KBM-7 (cell line): ENCODE measurements at places on chromosomes 12 and 14.

DNA sequence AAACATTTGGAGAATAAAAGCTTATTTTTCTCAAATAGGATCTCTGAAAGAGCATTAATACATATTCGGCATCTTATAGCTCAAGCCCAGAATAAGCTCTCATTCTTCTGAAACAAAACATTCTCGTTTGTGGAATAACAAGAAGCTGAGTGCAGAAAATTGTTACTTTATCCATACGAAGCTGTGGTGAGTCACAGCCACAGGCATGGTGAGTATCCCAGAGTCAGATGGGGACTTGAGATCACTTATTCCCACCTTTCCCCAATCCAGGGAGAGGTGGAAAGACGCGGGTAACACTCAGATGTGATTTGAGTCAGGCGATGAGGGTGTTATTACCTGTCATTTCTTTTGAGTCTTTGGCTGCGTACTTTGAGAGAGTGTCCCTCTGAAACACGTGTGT is 214.6 kb upstream of the TMEM132C start:
- DNase-seq = no peak

- peak; percentile 38 for DNase-seq
These were observed 62.0 kb downstream of the DYRK2 start for GRCh38 chr12:67710582-67710981.

GRCh38 chr14:54686871-54687749 is 120.2 kb downstream of the SAMD4A start:
- DNase-seq = no peak

GRCh38 chr12:69338120-69338859 is 9.9 kb upstream of the LYZ start:
- no peak for DNase-seq

GRCh38 chr12:103318566-103318965 is 177.2 kb downstream of the C12orf42 start:
- no peak for DNase-seq

DNA sequence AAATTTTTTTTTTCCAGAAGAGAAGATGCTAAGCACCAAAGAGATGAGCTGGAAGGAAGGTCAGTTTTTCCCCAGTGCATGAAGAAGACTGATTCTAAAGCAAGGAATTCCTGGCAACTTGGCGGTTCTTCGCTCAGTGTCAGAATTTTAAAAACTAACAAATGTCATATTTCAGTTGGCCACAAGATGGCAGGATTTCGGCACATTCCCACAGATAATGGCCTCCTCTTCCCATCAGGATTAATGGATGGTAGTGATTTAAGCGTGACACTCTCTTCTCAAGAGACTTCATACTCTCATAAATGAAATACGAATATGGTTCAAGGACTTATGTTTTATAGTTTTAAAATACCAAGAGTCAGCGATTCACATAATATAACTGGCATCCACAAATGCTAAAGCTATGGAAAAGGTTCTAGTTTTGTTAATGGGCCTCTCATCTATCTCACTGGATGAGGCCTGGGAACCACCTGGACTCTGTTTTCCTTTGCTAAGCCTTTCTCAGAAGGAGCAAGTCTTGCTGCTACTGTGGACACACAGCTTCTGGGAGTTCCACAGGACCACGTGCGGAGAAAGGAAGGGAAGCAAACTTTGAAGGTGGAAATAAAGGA is 46.1 kb upstream of the PTPRO start:
- peak; percentile 53 for DNase-seq

DNA sequence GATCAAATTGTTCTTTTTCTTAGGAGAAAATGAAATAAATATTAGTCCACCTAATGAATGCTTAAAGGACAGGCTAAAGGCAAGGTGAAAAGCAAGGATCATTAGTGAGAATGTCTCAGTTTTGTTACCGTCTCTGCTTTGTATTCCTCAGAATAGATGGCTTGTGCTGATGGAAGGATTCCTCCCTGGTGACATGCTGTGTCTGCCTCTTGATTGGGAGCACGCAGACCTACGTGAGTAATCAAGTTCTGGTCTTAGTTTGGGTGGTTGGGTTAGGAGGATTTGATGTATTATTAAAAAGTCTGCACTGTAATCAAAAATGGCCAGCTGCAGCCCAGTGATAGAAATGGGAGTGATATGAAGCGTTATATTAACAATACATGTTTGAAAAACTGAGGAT is 78.8 kb upstream of the RTL1 start:
- DNase-seq = no peak

- DNase-seq = no peak
These were observed 142.6 kb downstream of the PPM1H start for GRCh38 chr12:62792236-62792870.

GRCh38 chr14:48665077-48665784 is 920.9 kb downstream of the RPS29 start:
- DNase-seq = no peak

GRCh38 chr12:131261906-131262305 is 308.2 kb downstream of the ADGRD1 start:
- no peak for DNase-seq

GRCh38 chr14:22778084-22778483 is 11.6 kb downstream of the OXA1L start:
- no peak for DNase-seq

GRCh38 chr12:62859321-62859737 is 75.6 kb downstream of the PPM1H start:
- no peak for DNase-seq

DNA sequence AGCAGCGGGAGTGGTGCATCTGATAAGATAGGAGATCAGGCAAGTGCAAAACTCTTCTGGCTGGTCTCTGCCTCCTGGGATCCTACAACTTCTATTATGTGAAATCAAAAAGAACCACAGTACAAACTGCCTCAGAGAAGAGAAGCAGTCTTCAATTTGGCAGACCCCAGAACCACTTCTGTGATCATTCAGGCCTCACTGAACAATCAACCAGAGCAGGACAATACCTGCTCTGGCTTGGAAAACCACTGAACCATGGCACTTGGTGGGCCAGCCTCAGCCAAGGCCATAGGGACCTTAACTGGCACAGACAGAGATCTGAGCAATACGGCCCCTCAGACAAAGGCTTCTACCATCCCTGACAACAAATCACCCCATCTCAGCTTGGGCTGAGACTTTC is 103.0 kb downstream of the NDUFA12 start:
- DNase-seq = no peak

GRCh38 chr12:26255893-26256645 is 60.7 kb downstream of the SSPN start:
- no peak for DNase-seq

DNA sequence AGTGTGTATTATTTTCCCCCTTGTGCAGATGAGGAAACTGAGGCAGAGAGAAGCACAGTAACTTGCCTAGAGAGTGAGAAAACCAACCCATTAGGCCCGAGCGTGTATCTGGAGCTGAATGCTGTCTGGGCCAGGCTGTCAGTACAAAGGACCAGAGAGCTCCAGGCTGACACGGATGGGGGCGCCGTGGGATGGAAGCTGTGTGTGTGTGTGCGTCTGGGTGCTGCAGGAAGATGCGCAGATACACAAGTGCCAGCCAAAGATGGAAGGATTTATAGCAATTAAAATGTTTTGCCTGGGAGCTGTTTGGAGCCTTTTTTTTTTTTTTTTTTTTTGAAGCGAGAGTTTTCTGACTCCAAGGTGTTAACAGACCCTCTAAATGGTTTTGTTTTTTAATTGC is 53.7 kb upstream of the GPATCH2L start:
- DNase-seq = no peak

GRCh38 chr14:65946494-65946893 is 534.0 kb downstream of the FUT8 start:
- no peak for DNase-seq

GRCh38 chr14:99150236-99150635 is 121.8 kb downstream of the BCL11B start:
- DNase-seq = no peak

- no peak for DNase-seq
These were observed 22.2 kb upstream of the GPRC5D start for GRCh38 chr12:12974211-12974610.

DNA sequence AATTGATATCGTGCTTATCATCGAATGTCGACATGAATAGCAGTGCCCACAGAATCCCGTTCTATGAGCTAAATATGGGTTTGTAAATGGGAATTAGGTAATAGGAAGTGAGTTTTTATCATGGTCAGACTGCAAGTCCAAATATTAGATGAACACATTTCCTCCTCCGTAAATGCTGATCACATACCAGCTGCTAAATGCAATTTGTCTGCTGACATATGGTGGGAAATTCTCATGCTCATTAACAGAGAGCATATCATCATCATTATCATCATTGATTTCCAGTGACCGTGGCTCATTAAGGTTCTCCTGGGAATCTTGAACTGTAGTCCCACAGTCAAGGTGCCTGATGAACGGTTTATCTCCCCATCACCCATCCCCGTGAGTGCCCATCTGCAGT is 998.8 kb upstream of the TMEM132C start:
- DNase-seq = no peak

GRCh38 chr12:58247633-58248032 is 306.3 kb downstream of the ATP23 start:
- DNase-seq = peak; percentile 3

DNA sequence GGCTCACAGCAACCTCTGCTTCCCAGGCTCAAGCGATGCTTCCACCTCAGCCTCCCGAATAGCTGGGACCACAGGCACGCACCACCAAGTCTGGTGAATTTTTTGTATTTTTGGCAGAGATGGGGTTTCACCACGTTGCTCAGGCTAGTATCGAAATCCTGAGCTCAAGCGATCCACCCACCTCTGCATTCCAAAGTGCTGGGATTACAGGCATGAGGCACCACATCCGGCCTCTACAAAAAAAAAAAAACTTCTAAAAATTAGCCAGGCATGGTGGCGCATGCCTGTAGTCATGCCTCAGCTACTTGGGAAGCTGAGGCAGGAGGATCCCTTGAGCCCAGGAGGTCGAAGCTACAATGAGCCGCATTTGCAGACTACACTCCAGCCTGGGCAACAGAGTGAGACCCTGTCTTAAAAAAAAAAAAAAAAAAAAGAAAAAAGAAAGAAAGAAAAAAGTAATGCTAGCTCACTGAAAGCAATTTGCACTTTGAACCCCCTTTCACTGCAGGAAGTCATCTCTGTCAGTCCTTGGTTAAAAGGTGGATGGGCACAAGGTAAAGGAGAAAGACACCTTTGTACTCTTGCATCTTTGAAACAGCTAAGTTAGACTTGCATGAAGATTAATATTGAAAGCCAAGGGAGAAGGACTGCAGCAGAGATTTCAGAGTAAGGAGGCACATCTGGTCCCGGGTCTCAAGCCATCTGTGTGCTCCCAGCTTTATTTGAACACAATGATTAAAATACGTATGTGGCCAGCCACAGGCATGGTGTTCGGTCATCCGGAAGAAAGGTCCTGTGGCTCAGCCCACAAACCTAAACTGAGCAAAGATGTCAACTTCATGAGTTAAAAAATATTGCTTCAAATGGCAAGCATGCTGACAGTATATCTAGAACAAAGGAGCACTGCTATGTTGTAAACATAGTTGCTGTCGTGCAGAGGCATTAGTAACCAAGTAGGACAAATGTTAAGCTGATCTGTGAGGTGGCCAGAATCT is 103.8 kb upstream of the HMGA2 start:
- DNase-seq = no peak

DNA sequence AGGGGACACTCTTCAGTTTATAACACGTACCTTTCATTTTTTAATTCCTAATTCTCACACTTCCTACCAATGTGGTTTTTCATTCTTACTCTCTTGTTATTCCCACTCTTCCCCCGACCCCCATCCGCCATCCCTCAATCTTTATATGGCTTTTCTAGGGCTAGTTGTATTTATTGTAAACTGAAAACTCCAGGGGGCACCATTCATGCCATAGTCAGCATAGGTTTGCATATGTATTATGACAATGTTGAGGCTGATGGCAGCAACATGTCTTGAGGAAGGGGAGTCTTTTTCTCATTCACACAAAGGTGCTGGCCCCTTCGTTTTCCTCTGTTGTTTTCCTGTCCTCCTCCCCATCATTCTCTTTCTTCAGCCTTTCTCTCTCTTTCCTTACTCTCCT is 27.7 kb upstream of the LTA4H start:
- peak; percentile 43 for DNase-seq

DNA sequence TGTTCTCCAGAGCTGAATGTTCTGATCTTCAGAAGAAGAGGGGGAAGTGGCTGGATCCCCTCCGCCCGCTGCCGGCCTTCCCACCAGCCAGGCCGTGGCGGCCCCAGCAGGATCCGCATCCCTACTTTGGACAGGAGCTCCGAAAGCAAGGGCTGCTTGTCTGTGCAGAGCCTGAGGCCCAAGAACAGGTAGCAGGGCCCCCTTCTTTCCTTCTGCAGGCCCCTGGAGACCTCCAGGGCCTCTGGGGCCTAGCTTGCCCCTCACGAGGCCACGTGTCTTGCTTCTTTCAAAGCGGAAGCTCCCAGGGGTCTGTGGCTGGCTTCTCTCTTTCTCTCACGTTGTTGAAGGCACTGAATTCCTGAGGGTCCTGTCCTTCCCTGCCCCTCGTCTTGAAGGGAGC is 13.2 kb downstream of the PGF start:
- DNase-seq = no peak

GRCh38 chr12:111578971-111579340 is 20.2 kb downstream of the ATXN2 start:
- no peak for DNase-seq

- peak; percentile 62 for DNase-seq
These were observed 55.9 kb upstream of the SRRM4 start for GRCh38 chr12:118925407-118925806.

DNA sequence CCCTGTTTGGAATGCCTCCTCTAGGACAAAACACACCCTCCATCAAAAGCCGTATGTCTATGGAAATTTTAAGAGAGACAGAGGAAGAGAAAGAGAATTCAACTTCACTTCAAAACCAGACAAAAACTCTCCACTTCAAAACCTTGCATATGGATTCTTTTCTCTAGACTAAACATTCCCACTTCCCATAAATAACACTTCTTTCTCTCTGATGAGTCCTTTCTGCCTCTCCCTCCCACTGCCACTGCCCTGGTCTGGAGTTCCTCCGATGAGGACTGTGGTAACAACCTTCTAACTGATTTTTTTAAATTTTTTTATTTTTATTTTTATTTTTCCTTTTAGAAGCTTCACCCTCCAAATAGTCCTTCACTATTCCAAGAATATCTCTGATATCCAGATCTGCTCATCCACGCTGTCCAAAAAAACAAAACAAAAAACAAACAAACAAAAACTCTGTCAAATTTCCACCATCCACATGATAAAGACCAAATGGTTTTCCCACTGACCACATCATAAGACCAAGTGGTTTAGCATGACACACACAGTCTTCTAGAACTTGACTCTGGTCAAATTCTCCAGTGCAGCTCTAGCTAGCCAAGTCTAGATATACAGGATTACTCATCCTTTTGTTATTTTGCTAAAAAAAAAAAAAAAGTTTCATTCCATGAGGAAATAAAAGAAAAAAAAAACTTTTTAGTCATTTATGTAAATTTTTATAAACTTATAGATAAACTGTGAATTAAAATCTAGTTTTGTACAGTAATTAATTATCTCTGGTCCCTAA is 256.0 kb downstream of the PPFIA2 start:
- no peak for DNase-seq

GRCh38 chr14:27050208-27050607 is 452.4 kb upstream of the NOVA1 start:
- DNase-seq = no peak

DNA sequence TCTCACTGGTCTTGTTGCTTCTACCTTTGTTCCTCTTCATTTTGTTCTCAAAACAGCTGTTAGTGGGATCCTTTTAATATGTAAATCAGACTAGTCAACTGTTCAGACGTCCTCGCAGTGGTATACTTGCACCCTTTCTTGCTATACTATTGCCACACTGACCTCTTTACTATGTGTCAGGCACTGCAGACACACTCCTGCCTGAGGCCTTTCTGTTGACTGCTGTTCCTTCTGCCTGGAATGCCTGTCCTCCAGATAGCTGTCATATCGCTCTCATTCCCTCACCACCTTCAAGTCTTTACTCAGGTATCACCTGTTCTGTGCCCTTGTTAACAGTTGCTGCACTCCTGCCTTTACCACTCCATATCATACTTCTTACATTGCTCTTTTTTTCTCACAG is 90.0 kb upstream of the TMEM263 start:
- DNase-seq = no peak
